Activated CD4-positive, alpha-beta T cell treated with anti-CD3 and anti-CD28 coated beads, Interleukin-2, amount 50 U/mL, for 48 hours (primary cell): ENCODE measurements at places on chromosomes 1 and 21.

- DNase-seq = peak; percentile 53
Measured at GRCh38 chr1:173870252-173871075, 2.3 kb downstream of the ZBTB37 start.

- no peak for DNase-seq
Measured at GRCh38 chr1:112322983-112323678, 72.9 kb upstream of the CTTNBP2NL start.

- DNase-seq = no peak
Measured at GRCh38 chr1:240001177-240001740, 90.4 kb upstream of the FMN2 start.

GRCh38 chr21:44364151-44365053 lies 11.0 kb downstream of the TRPM2 start:
- no peak for DNase-seq

- DNase-seq = no peak
Measured at GRCh38 chr1:176904057-176904751, 260.3 kb downstream of the ASTN1 start.

GRCh38 chr1:14930247-14930965 lies 223.1 kb upstream of the TMEM51 start:
- no peak for DNase-seq
